Suprapubic skin (tissue), 4 donors: ENCODE measurements at places on chromosomes 5 and 9. TPM values are rescaled to one million over a fixed set of nuclear protein-coding genes. Genes with fewer than 3 reads are reported as not detected.

DNA sequence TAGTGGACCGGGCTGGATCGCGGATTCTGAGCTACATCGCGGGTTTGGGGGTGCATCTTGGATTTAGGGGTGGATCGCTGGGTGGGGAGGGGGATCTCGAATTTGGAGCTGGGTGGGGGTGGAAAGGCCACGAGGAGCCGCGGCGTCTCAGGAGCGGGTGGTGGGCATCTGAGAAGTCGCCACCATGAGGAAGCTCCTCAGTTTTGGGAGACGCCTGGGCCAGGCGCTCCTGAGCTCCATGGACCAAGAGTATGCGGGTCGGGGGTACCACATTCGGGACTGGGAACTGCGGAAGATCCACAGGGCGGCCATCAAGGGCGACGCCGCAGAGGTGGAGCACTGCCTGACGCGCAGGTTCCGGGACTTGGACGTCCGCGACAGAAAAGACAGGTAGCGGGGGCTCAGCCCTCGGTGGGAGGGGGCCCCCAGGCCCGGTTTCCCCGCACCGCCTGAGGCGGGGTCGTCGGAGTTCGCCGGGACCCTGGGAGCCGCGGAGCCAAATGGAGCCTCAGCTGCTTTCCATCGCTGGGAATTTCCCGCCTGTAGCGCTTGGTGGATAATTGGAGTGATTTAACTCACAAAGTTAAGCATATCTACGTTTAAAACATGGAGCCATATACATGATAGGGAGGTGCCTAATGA lies 376 bp downstream of the ANKRD18B start:
- H3K4me3 ChIP-seq = peak overlapping the region; percentile 50
- no peak for DNase-seq
- H3K4me1 ChIP-seq = peaks cover 16% of the 10 kb centered on the region
- peaks cover 47% of the 10 kb centered on the region for H3K27me3 ChIP-seq
- no peaks in the 10 kb centered on the region for H3K36me3 ChIP-seq

DNA sequence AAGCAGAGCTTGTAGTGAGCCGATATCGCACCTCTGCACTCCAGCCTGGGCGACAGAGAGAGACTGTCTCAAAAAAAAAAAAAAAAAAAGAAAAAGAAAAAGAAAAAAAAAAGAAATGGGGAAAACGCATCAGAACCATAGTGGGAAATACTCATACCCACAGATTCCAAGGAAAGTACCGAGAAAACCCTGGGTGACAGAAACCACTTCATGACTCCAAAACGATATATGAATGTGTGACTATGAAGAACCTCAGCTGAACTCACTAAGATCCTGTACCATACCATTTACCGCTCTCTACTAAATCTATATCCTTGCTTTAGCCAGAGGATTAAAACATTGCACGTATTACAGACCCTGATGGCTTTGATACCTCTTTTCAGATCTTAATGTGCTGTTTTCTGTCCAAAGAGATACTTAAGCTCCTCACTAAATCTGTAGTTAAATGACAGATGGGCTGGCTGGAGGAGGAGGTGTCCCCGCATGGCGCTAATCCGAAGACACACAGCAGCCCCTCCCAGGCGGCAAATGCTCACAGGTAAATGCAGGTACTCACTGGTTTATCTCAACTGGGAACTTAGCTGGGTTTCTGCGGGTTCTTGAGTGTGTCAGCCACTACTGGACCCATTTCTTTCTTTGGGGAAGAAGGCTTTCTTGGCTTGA lies 2.8 kb downstream of the LPCAT1 start:
- peaks cover 5% of the 10 kb centered on the region for H3K36me3 ChIP-seq
- peaks cover 28% of the 10 kb centered on the region for H3K4me1 ChIP-seq
- DNase-seq = peak; percentile 55
- H3K4me3 ChIP-seq = no peak overlapping the region

DNA sequence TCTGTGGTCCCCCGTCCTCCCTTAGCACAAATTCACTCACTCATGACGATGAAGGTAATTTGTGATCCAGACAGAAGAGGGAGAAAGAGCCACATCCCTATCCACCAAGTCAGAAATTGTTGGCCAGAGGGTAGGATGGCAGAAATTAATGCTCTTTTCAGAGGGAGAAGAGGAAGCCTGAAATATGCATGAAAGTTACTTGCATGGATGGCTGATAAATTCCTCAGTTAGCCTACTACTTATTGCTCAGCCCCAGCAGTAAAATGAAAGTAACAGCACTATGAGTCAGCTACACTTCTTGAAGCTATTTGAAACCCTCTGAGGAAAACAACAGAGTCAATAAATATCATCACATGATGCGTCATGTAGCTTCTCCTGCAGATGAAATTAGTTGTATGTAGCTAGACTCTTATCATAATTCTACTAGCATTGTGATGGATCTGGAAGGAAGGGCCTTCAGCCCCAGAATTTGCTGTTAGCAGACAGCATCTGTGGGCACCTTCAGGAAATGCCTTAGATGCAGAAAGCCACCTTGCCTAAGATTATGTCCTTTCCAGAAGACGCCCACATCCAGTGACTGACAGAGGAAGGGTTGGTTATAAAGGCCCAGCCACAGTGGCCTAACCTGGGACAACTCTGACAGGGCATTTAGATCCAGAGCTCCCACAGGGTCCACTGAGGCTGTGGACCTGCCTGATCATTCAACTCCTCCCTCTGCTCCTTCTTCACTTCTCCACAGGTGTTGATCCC lies 81.2 kb upstream of the CCDC112 start:
- peaks cover 16% of the 10 kb centered on the region for H3K4me1 ChIP-seq
- no peaks in the 10 kb centered on the region for H3K27me3 ChIP-seq
- no peaks in the 10 kb centered on the region for H3K36me3 ChIP-seq
- DNase-seq = no peak
- H3K4me3 ChIP-seq = no peak overlapping the region

DNA sequence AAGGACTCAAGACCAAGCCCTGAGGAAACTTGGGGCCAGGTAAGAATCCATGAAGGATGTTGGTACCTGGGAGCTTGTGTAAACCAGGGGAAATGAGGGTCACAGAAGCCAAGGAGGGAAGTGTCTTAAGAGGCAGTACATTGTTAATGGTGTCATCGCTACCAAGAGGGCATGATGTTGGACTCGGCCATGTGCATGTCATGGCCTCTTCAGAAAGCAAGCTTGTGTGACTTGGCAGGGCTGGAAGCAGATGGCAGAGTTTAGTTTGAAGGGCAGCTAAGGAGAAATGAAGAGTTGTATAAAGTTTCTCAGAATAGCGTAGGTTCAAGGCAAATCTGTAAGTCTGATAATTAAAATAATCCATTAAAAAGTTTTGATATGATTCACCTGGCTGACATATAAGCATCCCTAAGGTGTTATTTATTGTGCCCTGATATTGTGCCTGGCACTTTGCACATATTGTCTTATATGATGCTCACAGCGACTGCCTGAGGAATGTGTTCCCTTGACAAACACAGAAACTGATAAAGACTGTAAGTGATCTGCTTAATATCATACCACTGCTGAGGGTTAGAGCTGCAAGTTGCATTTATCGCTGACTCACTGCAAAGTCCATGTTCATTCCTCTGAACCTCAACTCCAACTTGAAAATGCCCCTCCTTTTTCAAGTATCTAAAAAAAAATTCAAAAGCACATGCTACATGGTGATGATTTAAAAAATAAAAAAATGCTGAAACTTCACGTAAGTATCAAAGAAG lies 81.3 kb upstream of the PTPN3 start:
- no peak overlapping the region for H3K27ac ChIP-seq
- no peaks in the 10 kb centered on the region for H3K27me3 ChIP-seq
- no peak overlapping the region for H3K4me3 ChIP-seq
- no peaks in the 10 kb centered on the region for H3K36me3 ChIP-seq
- H3K4me1 ChIP-seq = no peaks in the 10 kb centered on the region

DNA sequence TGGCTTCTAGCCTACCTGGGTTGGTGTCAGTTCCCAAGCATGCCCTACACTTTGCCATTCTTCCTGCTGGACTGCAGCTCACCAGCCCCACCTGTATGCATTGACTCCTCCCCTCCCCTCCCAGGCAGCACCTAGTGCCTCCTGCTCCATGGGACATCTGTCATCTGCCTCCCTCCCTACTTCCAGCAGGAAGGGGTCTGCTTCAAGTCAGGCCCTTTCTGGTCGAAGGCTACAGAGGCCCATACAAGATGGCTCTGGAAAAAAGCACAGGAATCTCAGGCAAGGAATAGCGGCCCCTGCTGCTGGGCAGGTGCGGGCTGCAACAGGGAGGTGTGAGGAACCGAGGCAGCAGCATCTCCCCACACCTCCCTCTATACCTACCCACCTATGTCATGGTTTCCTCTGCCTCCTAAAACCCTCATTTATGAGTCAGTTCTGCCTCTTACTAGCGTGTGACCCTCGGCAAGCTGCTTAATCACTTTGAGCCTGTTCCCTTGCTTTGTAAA lies 19.7 kb downstream of the WWC1 start:
- H3K27me3 ChIP-seq = no peaks in the 10 kb centered on the region
- no peak overlapping the region for H3K4me3 ChIP-seq
- no peak overlapping the region for H3K27ac ChIP-seq
- DNase-seq = no peak

DNA sequence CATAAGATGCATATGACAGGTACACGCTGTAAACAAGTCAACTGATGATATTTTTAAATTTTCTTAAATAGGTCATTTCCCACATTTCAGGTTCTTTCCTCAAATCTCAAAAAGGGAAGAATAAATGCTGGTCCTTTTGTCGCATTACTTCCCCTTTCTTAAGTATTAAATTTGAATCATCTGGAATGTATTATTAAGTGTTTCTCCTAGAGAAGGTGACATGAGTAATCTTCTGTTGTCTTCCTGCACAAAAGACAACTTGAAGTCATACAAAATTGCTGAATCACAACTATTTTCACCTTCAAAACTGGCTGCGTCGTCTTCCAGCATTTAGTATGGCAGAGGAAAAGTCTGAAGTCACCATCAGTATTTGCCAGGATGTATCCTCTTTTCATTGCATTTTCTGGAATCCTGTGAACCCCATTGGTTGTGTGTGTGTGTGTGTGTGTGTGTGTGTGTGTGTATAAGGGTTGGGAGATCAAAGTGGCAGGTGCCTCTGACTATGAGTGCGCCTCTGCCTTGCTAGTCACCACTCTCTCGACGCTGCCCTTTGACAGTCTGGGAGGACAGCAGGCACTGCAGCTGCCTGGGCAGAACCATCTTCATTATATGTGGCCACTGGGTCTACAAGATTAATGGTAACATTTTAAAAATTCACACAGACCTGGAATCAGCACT lies 86.9 kb downstream of the MVB12B start:
- peaks cover 9% of the 10 kb centered on the region for H3K4me1 ChIP-seq
- H3K27ac ChIP-seq = no peak overlapping the region
- H3K36me3 ChIP-seq = peaks cover 3% of the 10 kb centered on the region
- DNase-seq = no peak
- no peaks in the 10 kb centered on the region for H3K27me3 ChIP-seq
- H3K4me3 ChIP-seq = no peak overlapping the region

DNA sequence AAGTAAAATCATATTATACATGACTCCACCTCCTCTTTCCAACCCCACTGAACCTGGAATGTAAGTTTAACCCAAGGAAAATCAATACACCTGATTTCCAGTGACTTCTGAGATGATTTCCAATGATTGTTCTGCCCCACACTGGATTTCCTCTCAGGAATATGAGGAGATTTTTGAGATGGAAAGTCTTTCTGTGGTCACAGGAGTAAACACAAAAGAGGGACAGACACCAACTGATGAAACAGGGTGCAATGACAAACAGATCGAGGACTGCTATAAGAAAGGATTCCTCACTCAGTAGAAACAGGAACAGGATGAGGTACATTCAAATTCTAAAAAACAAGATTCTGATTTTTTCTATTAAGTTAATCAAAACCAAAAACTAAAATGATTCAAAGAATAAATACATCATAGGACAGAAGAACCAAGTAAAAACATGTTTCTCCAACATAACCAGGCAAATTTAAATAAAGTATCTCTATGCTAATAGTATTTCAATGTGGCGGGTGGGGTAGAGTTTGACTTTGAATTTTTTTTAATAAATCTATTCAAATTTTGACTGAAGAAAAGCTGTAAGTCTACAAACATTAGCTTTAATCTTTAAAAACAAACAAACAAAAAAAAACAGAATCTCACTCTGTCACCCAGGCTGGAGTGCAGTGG lies 42.1 kb downstream of the DTWD2 start:
- DNase-seq = no peak
- H3K36me3 ChIP-seq = peaks cover 5% of the 10 kb centered on the region
- no peaks in the 10 kb centered on the region for H3K27me3 ChIP-seq
- H3K4me1 ChIP-seq = no peaks in the 10 kb centered on the region
- H3K4me3 ChIP-seq = no peak overlapping the region
- H3K27ac ChIP-seq = no peak overlapping the region

- DNase-seq = no peak
- H3K27me3 ChIP-seq = no peaks in the 10 kb centered on the region
- H3K4me1 ChIP-seq = no peaks in the 10 kb centered on the region
- no peaks in the 10 kb centered on the region for H3K36me3 ChIP-seq
Measured at GRCh38 chr5:138990986-138991590, 116.0 kb upstream of the LRRTM2 start.

DNA sequence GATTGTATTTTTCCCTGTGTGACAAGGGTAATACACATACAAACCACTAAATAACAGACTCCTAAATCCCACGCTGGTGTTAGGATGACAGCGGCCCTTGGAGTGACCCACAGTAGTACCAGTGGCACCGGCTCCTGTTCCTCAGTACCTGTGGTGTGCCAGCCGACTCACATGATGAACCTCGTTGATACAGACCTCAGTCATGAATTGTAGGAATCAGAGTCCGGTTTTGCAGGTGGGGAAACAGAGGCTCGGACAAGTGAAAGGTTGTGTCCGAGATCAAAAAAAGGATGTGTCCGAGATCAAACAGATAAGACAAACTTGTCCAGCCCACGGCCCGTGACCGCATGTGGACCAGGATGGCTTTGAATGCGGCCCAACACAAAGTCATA lies 78.0 kb downstream of the AMBP start:
- no peak overlapping the region for H3K27ac ChIP-seq
- no peaks in the 10 kb centered on the region for H3K27me3 ChIP-seq
- peak; percentile 48 for DNase-seq
- peaks cover 12% of the 10 kb centered on the region for H3K4me1 ChIP-seq

- H3K4me3 ChIP-seq = peak overlapping the region; percentile 82
- peaks cover 28% of the 10 kb centered on the region for H3K4me1 ChIP-seq
- peaks cover 35% of the 10 kb centered on the region for H3K27me3 ChIP-seq
- DNase-seq = no peak
Measured at GRCh38 chr9:124769549-124770358, 1.4 kb downstream of the NR6A1 start.

DNA sequence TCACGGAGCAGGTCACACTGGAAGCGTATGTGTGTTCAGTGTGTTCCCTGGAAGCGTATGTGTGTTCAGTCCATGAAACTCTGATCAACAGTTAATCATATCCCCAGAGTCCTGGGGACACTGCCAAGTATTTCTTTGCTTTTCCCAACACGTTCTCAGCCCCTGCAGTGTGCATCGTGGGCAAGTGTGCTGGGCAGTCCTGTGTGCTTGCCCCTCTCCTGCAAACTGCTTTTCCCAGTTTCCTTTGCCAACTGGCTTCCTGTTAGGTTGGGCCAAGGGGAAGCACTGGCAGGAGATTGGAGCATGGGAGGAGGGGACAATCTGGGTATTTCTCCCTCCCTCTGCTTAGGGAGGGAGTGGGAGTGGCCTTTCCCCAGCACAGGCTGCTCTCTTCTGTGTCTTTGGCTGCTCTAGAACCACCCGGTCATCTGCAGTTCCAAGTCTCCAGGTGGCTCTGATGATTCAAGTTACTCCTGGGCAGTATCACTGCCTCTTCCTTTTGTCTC lies 36.8 kb upstream of the NEK6 start:
- peaks cover 47% of the 10 kb centered on the region for H3K4me1 ChIP-seq
- H3K27ac ChIP-seq = no peak overlapping the region
- H3K4me3 ChIP-seq = no peak overlapping the region
- DNase-seq = peak; percentile 50

CBY3 gene
- not detected for total RNA-seq

LHX3 gene
- 0.26 TPM for total RNA-seq

TEX48 gene
- total RNA-seq = not detected

ANKRD18B gene
- 27.0 TPM for total RNA-seq

CENPK gene
- 1.4 TPM for total RNA-seq

PLAC8L1 gene
- total RNA-seq = not detected
